ENCODE measurements at places on chromosomes 7 and 10.
A peak's percentile ranks its signal among the peaks of the same experiment; 100 is the strongest.

DNA sequence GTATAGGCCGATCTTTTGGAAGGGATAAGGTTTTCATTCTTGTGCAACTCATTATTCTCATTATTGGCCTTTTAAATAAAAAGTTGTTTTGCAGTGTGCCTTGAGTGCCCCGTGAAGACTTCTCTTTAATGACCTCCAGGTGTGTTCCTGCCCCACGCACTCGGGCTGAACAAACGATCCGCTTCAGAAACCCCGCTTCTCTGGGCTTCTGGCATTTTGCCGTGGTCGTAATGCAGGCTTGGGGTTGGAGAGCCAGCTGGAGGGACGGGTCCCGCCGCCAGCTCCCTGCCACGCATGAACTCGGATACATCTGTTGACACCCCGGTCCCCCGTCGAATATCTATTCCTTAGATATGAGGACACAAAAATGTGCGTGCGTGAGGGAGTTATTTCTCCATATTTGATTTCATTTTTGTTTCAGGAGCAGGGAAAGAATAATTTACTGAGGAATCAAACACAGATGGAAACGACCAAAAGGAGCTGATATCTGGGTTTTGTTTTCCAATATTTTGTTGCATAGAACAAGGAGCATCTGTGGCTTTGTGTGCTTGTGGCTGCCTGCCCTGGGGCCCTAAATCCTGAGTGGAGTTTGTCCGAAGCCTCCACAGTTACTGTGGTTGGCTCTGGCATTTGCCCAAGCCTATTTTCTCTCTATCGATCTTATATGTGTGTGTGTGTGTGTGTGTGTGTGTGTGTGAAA lies 17.0 kb upstream of the TTYH3 start:
- DNase-seq, result no peak

DNA sequence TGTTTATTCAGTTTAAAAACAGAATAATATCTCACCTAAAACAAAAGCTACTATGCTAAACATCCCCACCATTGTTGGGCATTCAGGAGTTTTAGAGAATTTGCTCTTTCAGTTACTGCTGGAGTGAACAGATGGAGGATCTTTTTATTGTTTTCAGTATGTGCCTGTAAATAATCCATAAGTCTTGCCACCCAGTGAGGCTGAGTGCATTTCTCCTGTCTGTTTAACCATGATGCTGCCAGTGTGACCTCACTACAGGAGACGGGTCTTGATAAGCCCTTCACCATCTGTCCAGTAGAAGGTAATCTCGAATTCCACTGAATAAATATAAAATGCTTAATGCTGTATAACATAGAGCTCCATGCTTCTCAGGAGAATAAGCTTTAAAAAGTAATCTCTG lies 430.9 kb downstream of the POM121L12 start:
- DNase-seq, result no peak

DNA sequence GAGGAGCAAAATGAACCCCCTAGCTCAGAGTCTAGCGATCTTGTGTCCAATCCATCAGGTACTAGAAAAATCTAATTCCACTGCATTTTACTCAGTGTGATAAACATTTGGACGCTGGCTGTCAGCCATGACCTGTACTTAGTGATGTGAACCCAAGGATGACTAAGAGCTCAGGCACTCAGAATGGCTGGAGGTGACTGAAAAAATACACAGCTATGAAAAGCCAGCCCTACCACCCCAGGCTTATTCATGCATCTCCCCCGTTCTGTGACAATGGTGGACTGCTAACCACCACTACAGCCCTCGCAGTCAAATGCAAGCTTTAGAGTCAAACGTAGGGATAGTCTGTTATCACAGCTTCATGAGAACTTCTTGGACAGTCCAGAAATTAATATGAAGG lies 14.9 kb downstream of the AFAP1L2 start:
- no peak for DNase-seq

- DNase-seq, result peak; percentile 33
Observed at GRCh38 chr7:11592699-11593098, 239.3 kb downstream of the THSD7A start.

GRCh38 chr10:132164761-132165278 lies 21.9 kb upstream of the DPYSL4 start:
- peak; percentile 51 for DNase-seq

- peak; percentile 12 for DNase-seq
Observed at GRCh38 chr10:104122225-104123107, 495 bp downstream of the SFR1 start.

DNA sequence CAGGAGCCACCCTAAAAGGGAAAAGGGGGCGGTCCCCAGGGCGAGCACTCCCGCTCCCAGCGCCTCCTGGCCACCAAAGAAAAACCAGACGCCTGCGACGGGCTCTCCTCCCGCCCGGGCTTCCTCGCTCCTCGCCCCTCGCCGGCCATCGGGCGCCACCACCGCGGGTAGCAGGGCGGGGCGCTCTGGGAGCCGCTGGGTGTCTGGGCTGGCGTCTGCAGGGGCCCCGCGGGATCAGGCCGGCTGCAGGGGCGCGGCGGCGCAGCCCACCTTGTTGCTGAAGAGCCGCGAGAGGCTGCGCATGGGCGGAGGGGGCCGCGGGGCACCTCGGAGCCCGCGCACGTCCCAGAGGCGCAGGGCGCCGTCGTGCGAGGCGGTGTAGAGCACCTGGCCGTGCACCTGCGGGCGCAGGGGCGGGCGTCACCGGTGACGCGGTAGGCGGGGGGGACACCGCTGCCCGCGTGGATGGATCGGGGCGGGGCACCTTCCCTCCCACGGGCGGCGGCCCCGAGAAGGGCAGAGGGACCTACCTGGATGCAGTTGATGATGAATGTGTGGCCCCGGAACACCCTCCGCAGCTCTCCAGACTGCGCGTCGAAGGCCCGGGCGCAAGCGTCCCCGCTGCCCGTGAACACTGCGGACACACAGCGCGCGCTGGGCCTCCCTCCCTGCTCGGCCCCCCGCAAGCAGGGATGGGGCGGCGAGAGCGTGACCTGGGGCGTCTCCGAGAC lies 28.3 kb downstream of the WDR86 start:
- no peak for DNase-seq

DNA sequence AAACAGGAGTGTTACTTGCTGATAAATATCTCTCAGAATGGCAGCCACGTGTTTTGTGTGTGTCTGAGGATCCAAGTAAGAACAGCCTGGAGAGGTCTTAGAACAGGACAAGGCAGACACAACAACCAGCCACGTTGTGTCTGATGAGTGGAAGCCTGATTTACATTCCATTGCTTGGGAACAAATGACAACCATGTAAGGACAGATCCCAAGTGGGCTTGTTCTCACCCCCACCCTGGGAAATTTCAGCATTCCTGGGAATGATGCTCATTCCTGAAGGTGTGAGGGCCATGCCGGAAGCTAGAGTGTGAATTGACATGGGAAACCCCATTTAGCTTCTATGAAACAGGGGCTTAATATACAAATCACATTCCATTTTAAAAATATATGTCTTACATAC lies 35.9 kb downstream of the IL6 start:
- DNase-seq, result no peak

DNA sequence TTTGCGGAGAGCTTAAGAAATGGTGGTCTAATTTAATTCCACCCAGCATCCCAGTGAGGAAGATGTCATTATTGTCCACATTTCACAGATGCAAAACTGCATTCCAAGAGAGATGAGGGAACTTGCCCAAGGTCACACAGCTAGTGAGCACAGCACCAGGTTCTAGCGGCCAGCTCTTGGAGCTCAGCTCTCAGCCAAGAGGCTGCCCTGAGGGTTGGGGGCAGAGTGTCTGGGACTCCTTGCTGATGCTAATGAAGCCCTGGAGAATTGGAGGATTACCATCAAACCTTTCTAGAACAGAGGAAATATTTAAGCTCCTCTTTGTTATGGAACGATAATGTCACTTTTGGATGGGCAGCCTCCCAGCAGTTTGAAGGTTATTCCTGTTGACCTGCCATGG lies 48.0 kb downstream of the PLPP4 start:
- no peak for DNase-seq

- no peak for DNase-seq
Observed at GRCh38 chr7:18518555-18518954, 23.0 kb downstream of the HDAC9 start.

GRCh38 chr10:124006526-124006925 lies 86.9 kb downstream of the CHST15 start:
- DNase-seq, result no peak

DNA sequence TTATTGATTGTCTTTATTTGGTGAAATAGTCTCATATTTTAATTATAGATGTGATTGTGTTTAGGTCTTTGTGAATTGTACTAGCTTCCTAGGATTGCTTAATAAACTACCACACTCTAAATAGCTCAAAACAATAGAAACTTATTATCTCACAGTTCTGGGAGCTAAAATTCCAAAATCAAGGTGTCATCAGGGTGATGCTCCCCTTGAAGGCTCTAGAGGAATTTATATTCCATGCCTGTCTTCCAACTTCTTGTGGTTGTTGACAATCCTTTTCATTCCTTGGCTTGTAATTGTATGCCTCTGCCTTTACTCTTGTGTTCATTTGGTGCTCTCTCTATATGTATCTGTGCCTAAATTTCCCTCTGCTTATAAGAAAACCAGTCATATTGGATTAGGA lies 155.3 kb upstream of the AKR1E2 start:
- no peak for DNase-seq

DNA sequence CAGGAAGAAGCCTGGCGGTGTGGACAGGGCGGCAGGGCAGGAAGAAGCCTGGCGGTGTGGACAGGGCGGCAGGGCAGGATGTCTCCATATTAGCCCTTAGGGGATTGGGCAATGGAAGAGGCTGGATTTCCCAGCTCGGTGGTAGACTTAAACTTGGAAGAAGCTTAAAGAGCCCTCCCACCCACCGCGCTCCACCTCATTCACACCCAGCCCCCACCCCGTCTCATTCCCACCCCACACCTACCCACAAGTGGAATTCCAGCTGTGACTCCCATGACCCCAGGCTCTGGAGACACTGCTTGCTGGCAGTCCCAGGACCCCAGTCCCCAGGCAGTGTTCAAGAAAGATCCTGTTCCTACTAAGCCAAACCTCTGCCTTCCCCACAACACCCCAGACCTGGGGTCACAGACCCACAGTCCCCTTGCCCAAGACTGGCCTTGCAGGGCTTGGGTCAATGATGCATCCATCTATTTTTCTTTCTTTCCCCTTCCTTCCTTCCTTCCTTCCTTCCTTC lies 34.0 kb downstream of the SPDYE6 start:
- DNase-seq, result no peak

Data from T47D (cell line).